ENCODE measurements at places on chromosomes 11 and 22.

DNA sequence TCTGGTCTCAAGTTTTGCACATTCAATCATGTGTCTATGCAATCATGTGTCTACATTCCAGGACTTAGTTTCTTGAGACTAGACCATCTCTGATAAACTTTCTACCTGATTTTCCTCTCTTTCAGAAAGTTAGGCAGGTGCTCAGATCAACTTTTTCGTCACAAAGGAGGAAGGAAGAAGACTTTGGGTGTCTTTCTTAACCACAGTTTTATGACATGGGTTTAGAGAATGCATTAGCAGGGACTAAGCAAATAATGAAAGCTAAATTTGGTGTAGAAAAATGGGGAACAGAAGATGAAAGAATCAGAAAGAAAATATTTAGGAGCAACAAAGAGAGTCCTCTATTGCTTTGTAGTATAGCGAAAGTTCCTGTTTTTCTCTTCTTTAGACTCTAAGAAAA, 7.7 kb upstream of the GLYATL1B start:
- no peak for DNase-seq

GRCh38 chr22:19825904-19826618, 28.6 kb downstream of the GNB1L start:
- DNase-seq, result no peak

- no peak for DNase-seq
Measured at GRCh38 chr22:17370026-17370765, 936 bp downstream of the CECR2 start.

DNA sequence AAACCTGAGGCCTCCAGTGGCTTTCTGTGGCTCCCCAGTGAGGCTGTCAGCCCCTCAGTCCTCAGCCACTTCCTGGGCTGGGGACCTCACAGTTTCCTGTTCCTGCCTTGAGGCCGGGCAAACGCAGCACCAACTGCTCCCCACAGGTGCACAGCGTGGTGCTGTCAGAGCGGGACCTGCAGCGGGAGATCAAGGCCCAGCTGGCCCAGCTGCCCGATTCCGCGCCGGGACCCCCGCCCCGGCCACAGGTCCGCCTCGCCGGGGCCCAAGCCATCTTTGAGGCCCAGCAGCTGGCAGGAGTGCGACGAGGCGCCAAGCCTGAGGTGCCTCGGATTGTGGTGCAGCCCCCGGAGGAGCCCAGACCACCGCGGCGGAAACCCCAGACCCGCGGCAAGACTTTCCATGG, 5.4 kb downstream of the TBC1D10C start:
- DNase-seq, result no peak

- DNase-seq, result peak; percentile 46
Measured at GRCh38 chr11:47466701-47467250, 17.8 kb upstream of the RAPSN start.

- peak; percentile 58 for DNase-seq
Measured at GRCh38 chr11:68120273-68121066, 718 bp downstream of the CHKA start.

- DNase-seq, result no peak
Measured at GRCh38 chr22:17486313-17486712, 77.0 kb upstream of the SLC25A18 start.

- DNase-seq, result peak; percentile 61
Measured at GRCh38 chr11:30789270-30789669, 203.1 kb upstream of the MPPED2 start.

DNA sequence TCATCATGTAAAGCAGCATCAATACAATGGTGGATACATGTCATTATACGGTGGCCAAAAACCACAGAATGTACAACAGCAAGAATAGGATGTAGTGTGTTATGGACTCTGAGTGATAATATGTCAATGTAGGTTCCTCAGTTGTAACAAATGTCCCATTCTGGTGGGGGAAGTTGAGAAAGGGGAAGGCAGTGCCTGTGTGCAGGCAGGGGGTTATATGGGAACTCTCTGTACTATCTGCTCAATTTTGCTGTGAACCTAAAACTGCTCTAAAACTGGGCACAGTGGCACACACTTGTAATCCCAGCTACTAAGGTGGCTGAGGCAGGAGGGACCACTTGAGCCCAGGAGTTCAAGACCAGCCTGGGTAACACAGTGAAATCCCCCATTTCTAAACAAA, 5.9 kb downstream of the CHKA start:
- no peak for DNase-seq
